ENCODE measurements at places on chromosomes 4 and X.

- no peak for DNase-seq
Observed at GRCh38 chrX:53082773-53083616, 828 bp downstream of the TSPYL2 start.

DNA sequence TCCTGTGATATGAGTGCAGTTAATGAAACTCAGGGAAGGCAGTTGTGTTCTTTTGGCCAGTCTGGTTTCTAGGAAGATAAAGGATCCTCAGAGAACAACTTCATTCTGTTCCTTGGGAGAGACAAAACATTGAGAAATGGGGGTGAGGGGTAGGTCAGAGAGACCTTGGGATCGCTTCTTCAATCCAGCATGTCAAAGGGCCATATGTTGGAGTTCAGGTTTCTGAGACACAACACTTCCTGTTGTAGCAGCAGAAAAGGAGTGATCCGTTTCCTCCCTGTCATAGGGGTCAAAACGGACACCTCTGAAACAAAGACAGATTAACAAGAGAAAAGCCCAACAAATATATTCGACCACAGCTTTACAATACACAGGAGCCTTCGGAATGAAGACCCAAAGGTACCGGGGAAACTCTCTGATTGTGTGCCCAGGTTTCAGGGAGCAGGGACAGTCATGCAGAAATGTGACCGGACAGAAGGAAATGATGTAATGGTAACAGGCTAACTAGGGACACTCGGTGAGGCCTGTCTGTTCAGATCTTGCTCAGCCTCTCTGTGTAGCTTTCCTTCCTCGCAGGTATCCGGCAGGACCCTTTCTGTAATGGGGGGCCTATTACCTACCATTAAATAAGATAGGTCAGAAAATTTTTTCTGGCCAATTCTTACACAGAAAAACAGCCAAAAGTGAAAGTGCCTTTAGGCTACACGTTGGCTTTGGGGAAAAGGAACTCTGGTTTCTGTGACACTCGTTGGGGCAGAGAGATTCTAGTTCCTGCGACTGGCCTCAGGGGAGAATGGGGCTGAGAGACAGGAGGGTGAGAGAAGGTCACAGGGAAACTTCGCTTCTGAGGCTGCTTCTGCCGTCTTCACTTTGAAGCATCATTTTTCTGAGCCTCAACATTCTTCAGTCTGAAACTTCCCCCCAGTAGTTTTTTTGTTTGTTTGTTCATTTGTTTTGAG is 103.3 kb upstream of the TLR3 start:
- DNase-seq, result no peak

GRCh38 chrX:69793260-69793935 is 177.5 kb downstream of the EDA start:
- no peak for DNase-seq

DNA sequence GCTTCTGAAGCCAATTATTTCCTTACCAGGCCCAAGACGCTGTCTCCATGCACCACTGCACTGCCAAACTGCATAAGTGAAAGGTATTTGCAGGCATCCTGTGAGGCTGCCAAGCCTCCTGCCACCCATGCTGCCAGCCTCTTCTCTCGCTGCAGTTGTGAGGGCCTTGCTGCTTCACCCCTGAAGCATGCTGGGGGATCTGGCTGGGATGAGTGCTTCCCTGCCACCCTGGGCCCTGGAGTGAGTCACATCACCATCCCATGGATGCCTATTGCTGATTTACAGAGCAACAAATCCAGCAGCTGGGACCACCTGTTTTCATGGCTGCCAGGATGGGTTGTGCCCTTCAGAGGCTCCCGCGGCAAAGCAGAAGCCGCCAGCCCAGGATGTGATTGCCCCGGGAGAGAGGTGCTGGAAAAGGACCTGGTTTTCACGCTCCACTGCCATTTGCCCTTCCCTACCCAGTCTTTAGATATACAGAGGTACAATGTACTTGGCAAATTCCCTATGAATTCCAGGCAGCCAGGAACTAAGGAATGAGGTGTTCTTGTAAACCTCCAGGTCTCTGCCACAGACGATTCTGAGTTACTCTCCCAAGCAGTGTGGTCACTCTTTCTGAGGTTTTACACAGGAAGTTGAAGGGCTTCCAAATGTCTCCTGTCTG is 41.5 kb upstream of the PTCHD1 start:
- DNase-seq, result no peak

DNA sequence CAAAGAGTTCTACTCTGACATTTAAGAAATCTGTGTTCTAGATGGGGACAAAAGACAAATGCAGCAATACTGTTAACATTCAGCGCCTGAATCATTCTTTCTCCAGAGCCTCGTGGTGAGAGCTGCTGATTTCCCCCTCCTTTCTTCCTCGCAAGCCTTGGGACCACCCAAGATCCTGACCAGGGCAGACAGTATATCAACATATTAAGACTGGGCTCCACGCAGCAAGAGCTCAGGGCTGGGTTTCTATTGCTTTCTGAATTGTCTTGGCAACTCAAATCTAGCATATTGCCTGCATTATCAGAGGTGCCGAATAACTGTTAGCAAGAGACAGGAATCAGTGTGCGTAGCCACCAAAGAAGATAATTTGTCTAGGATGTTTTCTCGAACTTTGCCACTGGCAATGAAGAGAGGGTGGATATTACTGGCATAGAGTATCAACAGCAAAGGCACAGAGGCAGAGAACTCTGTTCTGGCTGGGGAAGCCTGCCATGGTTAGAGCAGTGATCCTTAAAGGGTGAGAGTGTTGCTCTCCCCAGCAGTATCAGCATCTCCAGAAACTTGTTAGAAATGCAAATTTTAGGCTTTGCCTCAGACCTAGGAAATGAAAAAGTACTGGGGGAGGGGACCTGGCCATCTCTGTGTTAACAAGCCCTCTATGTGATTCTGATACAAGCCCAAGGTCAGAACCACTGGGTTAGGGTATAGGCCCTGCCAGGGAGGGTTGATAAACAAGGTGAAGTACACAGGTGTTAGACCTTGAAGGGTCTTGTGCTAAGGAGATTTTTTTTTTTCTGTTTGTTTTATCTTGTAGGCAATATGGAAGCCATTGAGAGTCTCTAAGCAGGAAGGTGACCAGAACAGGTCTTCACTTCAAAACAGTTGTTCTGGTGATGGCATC is 46.2 kb upstream of the MID1IP1 start:
- no peak for DNase-seq

DNA sequence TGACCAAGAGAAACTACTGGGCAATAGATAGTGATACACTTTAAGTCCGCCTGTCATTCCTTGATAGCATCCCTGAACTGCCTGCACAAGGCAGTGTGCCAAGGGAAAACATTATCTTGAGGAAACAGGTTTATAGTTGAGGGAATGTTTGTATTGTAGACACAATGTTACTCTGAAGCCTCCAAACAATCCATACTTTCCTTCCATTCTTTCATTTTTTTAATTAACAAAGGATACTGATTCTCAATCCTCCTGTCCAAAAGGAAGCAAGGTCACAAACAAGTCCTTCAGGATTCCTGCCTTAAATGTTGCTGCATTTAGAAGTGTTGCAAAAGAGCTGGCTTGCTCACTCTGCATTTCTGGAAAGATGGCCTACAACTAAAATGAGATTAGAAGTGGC is 61.7 kb upstream of the PRSS48 start:
- DNase-seq, result no peak

DNA sequence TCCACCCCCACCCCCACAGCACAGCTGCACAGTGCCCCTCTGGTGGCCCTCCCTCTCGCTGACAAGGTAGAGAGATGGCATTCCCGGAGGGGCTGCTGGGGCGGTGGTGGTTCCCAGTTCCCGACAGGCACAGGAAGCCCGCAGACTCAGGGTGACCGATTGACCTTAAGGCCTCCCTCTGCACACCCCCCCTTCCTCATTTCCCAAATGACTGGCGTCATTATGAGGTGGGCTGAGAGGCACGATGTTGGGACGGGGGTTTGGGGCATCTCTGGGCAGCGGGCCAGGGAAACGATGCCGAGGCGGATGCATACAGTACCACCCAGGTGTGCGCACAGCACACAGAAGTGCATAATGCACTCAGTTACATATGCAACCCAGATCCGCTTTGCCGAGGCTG is 3.5 kb upstream of the TIMP1 start:
- DNase-seq, result no peak

GRCh38 chr4:11765849-11766453 is 337.3 kb upstream of the HS3ST1 start:
- no peak for DNase-seq

GRCh38 chrX:10952619-10953018 is 158.5 kb upstream of the HCCS start:
- DNase-seq, result no peak

DNA sequence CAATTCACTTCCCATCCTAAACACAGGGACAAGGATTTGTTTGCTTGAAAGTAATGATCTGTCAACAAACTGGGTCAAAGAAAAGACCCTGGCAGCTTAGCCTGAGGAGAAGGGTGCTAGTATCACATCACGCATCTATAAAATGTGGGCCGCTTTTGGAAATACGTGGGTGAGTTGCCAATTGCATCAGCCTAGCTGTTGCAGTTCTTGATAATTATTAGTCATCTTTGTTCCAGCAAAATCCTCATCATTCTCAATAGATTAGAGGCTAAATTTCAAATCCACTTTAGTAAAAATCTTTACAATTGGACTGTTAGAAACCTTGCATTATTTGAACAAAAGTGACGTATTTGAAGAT is 33.6 kb upstream of the TAPT1 start:
- no peak for DNase-seq

GRCh38 chrX:134026565-134027311 is 41.3 kb upstream of the GPC3 start:
- DNase-seq, result peak; percentile 63

DNA sequence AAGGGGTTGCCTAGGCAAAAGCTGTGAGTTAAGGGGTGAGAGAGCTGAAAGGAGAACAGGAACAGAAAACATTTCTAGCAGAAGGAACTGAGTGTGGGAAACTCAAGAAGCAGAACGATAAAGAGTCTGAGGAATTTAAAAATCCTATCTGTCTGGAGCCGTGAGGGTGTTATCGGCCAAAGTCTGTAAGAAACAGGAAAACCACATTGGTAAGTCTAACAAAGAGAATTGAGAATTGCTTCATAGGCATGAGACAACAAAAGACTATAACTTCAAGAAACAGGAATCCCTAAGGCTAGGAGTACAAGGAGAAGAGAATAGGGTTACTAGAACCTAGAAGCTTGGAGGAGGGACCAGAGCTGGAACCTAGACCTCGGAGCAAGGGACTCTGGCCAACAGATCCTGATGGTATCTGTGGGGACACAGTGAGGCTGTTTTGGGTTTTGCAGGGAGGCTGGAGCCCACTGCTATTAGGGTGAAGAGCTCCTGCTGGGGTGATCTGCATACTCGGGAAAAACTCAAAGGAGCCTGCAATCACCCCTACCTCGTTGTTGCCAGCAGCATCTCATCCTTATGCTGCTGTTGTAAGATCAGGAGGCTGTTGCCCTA is 175.6 kb downstream of the FBXO8 start:
- DNase-seq, result no peak

Measured in left renal pelvis (tissue), 4 donors.